ENCODE measurements at places on chromosomes 3 and 15. TPM values are rescaled to one million over a fixed set of nuclear protein-coding genes. Genes with fewer than 3 reads are reported as not detected.

DNA sequence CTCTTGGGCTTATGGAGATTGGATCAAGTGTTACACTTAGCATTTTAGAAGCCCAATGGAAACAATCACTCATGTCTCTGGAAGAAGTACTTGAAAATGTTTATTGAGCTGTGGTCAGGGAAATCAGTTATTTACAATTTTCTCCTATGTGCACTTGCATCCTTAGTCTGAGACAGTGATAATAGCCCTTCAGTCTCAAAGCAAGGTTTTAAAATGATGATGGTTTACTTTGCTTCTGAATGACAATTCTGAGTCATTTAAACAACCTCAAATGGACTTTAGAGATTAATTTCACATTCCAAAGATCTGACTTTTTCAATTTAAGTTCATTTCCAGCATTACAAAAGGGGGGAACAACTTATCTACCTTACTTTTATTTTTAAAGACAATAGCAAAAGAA is 20.1 kb downstream of the TIPARP start:
- no peak overlapping the region for H3K27ac ChIP-seq
- no peaks in the 10 kb centered on the region for H3K27me3 ChIP-seq
- H3K4me3 ChIP-seq, result no peak overlapping the region

GRCh38 chr3:48546203-48546829 is 10.3 kb downstream of the PFKFB4 start:
- DNase-seq, result no peak
- H3K27me3 ChIP-seq, result no peaks in the 10 kb centered on the region
- H3K4me1 ChIP-seq, result no peaks in the 10 kb centered on the region
- no peak overlapping the region for H3K27ac ChIP-seq
- no peak overlapping the region for H3K4me3 ChIP-seq

DNA sequence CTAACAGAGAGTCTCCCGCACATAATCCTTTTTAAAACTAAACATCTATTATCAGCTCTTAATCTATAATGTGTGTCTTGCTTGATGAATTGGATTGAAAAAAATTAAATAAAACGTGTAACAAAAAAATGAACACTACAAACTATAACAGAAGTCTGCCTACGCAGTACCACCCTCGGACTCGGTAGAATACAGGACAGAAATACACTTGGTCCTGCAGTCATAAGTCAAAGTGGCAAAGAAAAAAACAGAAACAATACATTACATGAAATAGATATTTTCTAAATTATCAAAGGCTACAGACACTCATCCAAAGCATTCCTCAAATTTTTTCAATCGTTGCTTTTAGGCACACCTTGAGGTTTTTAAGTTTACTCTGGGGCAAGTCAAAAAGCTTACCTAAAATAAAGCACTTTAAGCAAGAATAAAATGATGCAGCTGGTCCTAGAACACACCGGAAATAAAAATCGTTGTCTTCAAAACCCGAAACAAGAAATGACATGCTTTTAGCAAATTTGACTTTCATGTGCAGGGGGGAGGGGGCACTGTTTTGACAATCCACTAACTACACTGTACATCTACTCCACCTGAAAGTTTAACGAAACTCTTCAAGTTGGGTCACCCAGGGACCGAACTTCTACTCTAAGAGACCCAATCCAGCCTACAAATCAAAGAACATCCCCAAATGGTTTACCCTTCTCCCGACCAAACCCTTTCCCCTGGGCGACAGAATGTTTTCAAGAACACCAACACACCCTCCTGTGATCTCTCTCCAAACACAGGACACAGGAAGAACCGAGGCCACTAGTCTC is 1.3 kb downstream of the ADAM10 start:
- no peak for DNase-seq
- H3K36me3 ChIP-seq, result no peaks in the 10 kb centered on the region
- no peaks in the 10 kb centered on the region for H3K27me3 ChIP-seq
- H3K4me1 ChIP-seq, result peaks cover 18% of the 10 kb centered on the region
- H3K27ac ChIP-seq, result peak overlapping the region; percentile 94

GRCh38 chr3:156680243-156680914 is 6.0 kb downstream of the TIPARP start:
- no peaks in the 10 kb centered on the region for H3K27me3 ChIP-seq
- no peak overlapping the region for H3K27ac ChIP-seq
- H3K4me1 ChIP-seq, result peaks cover 11% of the 10 kb centered on the region
- peaks cover 52% of the 10 kb centered on the region for H3K36me3 ChIP-seq

PPARG gene
- total RNA-seq, result 71.6 TPM
